Fibroblast of lung (primary cell): ENCODE measurements at places on chromosomes 5 and 9. TPM values are rescaled to one million over a fixed set of nuclear protein-coding genes. Genes with fewer than 3 reads are reported as not detected.
A peak's percentile ranks its signal among the peaks of the same experiment; 100 is the strongest.

GRCh38 chr5:17022296-17022695, 86.2 kb upstream of the MYO10 start:
- H3K4me1 ChIP-seq = peaks cover 8% of the 10 kb centered on the region
- H3K36me3 ChIP-seq = no peaks in the 10 kb centered on the region
- no peak for DNase-seq
- no peaks in the 10 kb centered on the region for H3K27me3 ChIP-seq
- no peak overlapping the region for H3K4me3 ChIP-seq
- H3K27ac ChIP-seq = no peak overlapping the region

The UBAC1 gene
- total RNA-seq = 29.0 and 30.6 TPM in 2 replicates

DNA sequence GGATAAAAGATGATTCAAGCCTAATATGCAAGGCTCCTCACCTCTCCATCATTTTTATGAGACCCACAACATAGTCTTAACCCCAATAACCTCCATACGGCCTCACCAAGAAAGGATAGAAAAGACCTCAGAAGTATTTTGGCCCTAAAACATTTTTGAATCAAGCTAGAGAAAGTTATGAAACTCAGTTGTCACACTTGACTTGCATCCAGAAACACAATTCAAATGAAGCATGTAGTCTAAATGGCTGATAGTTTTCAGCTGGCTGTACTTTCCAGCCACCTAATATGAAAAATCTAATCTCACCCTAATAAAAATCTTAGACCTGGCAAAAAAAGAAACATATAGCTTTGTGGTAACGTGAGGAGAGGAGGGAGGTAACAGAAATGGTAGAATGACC, 116.1 kb downstream of the ARL15 start:
- DNase-seq = no peak
- no peaks in the 10 kb centered on the region for H3K4me1 ChIP-seq
- no peak overlapping the region for H3K27ac ChIP-seq
- no peak overlapping the region for H3K4me3 ChIP-seq
- H3K27me3 ChIP-seq = no peaks in the 10 kb centered on the region

The ZNF462 gene
- total RNA-seq = 19.5 and 27.4 TPM in 2 replicates

DNA sequence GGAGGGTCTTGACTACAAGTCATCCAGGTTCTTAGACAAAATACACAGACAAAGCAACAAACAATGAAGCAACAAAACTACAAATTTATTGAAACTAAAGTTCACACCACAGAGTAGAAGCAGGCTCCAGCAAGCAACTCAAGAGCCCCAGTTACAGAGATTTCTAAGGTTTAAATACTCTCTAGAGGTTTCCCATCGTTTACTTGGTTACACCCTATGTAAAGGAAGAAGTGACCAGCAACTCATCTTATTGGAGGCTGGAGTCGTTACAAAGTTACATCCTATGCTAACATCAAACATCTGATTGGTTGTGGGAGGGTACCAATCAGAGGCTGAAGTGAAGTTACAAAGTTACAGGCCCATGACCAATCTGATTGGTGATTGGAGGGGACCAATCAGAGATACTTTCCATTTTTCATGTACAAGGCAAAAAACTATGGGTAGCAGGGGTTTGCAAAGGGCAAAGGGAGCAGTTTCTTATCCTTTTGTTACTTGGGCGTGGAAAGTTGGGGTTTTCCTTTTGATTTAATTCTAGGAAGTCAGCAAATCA, 2292.6 kb upstream of the C9orf72 start:
- H3K4me3 ChIP-seq = no peak overlapping the region
- no peak overlapping the region for H3K27ac ChIP-seq
- DNase-seq = no peak

DNA sequence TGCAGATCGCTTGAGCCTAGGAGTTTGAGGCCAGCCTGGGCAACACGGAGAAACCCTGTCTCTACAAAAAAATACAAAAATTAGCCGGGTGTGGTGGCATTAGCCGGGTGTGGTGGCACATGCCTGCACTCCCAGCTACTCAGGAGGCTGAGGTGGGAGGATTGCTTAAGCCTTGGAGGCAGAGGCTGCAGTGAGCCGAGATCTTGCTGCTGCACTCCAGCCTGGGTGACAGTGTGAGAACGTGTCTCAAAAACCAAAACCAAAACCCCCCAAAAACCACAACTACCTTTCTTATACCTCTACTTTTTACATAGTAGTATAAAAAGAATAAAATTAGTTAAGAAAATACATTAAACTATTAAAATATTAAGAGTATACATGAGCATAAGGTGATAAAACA, 121.2 kb downstream of the RAPGEF6 start:
- no peak for DNase-seq
- H3K36me3 ChIP-seq = no peaks in the 10 kb centered on the region
- H3K4me1 ChIP-seq = peaks cover 6% of the 10 kb centered on the region
- H3K27me3 ChIP-seq = no peaks in the 10 kb centered on the region
- H3K27ac ChIP-seq = no peak overlapping the region

GRCh38 chr9:37004424-37004935, 29.6 kb downstream of the PAX5 start:
- DNase-seq = no peak
- H3K4me3 ChIP-seq = no peak overlapping the region
- H3K4me1 ChIP-seq = no peaks in the 10 kb centered on the region

DNA sequence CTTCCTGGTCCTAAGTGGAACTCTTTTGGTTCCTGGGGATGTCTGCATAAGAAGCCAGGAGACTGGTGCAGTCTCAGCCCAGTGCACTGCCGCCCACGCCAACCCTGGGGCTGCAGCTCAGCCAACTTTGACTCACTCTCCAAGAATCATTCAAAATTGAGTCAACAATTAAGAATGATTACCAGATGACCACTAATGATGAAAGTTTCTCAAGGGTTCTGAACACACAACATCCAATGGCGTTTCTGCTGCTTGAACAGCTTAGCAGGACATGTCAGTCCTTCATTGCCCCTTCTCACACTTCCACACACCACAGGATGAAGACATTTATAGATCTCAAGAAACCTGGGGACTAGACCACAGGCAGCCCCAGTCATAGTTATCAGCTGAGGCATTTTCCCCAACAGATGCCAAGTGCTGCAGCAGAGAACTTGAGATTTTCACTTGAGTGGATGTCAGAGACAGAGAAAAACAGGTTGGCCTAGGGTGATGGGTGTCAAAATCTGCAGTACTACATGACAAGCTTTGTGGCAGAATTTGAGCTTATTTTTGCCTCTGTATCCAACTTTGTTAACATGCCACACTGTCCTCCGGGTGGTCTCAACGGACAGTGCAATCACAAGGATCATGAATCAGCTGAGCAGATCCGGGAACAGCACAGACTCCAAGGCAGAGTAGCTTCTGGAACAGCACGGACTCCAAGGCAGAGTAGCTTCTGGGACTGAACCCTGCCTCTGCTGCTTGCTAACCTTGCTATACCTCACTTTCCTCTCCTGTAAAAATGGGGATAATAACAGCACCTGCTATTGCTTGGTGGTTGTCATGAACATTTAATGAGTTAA, 356.1 kb downstream of the SPOCK1 start:
- peaks cover 23% of the 10 kb centered on the region for H3K4me1 ChIP-seq
- H3K4me3 ChIP-seq = peak overlapping the region; percentile 6
- DNase-seq = peak; percentile 99
- H3K36me3 ChIP-seq = no peaks in the 10 kb centered on the region
- peak overlapping the region; percentile 69 for H3K27ac ChIP-seq
- H3K27me3 ChIP-seq = no peaks in the 10 kb centered on the region

The SARDH gene
- total RNA-seq = 4.8 and 9.0 TPM in 2 replicates

- no peak overlapping the region for H3K4me3 ChIP-seq
- peaks cover 9% of the 10 kb centered on the region for H3K27me3 ChIP-seq
- no peak for DNase-seq
- H3K4me1 ChIP-seq = no peaks in the 10 kb centered on the region
These were observed 86.6 kb downstream of the C5orf15 start for GRCh38 chr5:133881576-133882388.

DNA sequence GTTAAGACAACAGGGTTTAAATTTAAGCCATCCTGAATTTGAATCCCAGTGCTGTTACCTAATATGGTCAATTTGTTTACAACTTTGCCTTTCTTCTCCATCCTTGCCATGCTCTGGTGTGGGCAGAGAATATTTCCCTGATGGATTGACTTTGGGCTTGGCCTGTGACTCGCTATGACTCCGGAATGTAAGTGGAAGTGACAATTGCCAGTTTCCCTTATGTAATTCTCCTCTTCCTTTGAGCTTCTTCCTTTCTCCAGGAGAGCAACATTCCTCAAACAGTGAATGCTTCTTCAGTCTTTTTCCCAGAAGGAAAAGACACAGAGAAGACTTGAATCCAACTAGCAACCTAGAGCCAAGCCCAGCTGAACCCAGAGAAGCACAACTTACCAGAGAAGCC, 159.1 kb downstream of the LURAP1L start:
- H3K27ac ChIP-seq = no peak overlapping the region
- no peak overlapping the region for H3K4me3 ChIP-seq
- no peaks in the 10 kb centered on the region for H3K36me3 ChIP-seq
- no peaks in the 10 kb centered on the region for H3K27me3 ChIP-seq
- H3K4me1 ChIP-seq = peaks cover 6% of the 10 kb centered on the region
- DNase-seq = peak; percentile 31

The NKD2 gene
- total RNA-seq = under 0.01 and 0.26 TPM in 2 replicates

DNA sequence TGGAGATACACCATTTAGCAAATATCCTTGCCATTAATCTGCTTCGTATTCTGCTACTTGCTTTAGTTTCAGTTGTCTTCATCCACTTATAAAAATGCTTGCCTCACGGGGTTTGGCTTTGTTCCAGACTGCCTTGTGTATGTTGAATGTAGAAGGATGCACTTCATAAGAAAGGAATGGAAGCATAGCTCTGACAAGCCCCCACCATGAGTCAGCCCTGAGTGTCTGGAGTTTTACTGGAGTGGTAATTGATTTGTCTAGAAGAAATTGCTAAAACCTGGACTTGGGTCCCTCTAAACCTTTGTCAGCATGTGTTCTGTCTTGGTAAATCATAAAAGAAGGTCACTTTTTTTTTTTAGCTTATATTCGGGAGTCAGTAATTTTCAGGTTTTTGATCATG, 4.6 kb downstream of the TEX48 start:
- H3K4me1 ChIP-seq = peaks cover 2% of the 10 kb centered on the region
- peak; percentile 99 for DNase-seq
- no peaks in the 10 kb centered on the region for H3K36me3 ChIP-seq
